ENCODE measurements at places on chromosomes 1 and 21. TPM values are rescaled to one million over a fixed set of nuclear protein-coding genes. Genes with fewer than 3 reads are reported as not detected.

The LIN28A gene
- total RNA-seq, result not detected

The FMOD gene
- 0.68 TPM for total RNA-seq

The TRAF3IP3 gene
- total RNA-seq, result 158 TPM

The PCP4 gene
- not detected for total RNA-seq

Data from activated naive CD4-positive, alpha-beta T cell treated with anti-CD3 and anti-CD28 coated beads, Interleukin-2, amount 50 U/mL, for 72 hours (primary cell).